WTC11 (cell line): ENCODE measurements at places on chromosomes 4 and X. TPM values are rescaled to one million over a fixed set of nuclear protein-coding genes. Genes with fewer than 3 reads are reported as not detected.

Gene UGT2B17
- total RNA-seq = 0.14 to 0.18 TPM in 2 of 3 replicates, not detected in the other

Gene NKX3-2
- 0.07 TPM in 1 of 3 replicates, not detected in the others for total RNA-seq

Gene WDR17
- 4.4 to 4.9 TPM (median 4.6 TPM) in 3 replicates for total RNA-seq

Gene TMEM271
- 0.14 to 0.31 TPM (median 0.16 TPM) in 3 replicates for total RNA-seq

DNA sequence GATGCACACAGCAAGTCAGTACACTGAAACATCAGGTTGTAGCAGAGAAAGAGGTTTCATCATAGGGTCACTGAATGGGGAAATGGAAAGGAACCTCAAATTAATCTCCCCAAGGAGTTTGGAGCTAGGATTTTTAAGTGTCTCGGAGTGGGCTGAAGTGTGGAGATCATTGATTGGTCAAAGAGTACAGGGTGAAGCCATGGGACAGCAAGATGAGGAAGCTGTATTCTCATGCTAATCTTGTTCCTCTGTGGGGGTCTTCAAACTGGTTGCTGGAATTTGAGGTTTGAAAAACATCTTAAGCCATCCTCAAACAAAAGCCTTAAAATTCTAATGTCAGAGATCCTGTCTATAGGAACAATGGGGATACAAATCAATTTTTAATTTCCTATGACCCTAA, 78.8 kb upstream of the TEX13A start:
- peaks cover 36% of the 10 kb centered on the region for H3K4me1 ChIP-seq
- no peak for DNase-seq
- peak overlapping the region; percentile 81 for H3K27ac ChIP-seq
- no peak overlapping the region for H3K4me3 ChIP-seq

DNA sequence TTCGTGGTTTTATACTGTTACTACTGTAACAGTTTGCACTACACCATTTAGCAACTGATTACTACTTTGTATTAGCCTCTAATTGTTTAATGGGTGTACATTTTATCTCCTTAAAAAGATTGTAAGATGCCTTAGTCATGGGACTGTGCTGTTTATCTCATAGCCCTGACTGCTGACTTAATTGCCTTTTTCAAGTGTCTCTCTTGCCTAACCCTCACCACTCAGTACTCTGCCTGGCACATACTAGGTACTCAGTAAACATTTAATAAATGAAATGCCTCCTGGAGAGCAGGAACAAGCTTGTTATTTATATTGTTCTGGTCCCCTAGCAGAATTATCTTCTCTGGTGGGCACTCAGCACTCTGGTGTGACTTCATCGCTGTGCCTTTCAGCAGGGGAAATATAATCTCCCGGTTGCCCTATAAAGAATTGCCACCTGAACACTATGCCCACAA, 1.7 kb upstream of the STIM2 start:
- H3K4me1 ChIP-seq = peaks cover 45% of the 10 kb centered on the region
- H3K36me3 ChIP-seq = no peaks in the 10 kb centered on the region
- H3K27me3 ChIP-seq = peaks cover 7% of the 10 kb centered on the region; the same call in 1 of the 2 replicates

- H3K36me3 ChIP-seq = no peaks in the 10 kb centered on the region
- H3K27ac ChIP-seq = no peak overlapping the region
- H3K27me3 ChIP-seq = no peaks in the 10 kb centered on the region
- H3K4me3 ChIP-seq = no peak overlapping the region
- no peak for DNase-seq
Measured at GRCh38 chr4:185796176-185796575, 15.8 kb downstream of the SORBS2 start.

DNA sequence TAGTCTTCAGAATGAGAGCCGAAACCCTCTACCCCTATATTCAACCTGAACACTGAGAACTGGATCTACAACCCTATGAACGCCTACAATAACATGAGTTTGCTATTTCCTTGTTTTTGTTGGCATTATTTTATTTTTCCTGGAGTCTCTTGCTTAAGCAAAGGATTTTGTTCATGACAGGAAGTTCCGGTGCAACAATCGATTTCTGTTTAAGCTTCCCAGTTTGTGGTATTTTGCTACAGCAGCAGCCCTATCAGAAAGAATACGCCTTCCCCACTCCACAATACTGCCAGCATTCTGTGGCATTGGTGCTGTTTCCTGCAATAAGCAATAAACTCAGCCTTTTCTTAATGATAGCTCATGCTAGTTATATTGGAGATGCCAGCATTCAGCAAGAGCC, 60.9 kb downstream of the NPY5R start:
- H3K27me3 ChIP-seq = no peaks in the 10 kb centered on the region
- H3K4me1 ChIP-seq = peaks cover 43% of the 10 kb centered on the region
- no peak for DNase-seq
- H3K27ac ChIP-seq = peak overlapping the region; percentile 85
- 0 out of 2 replicates have a peak, but pooled peaks cover 2% of the 10 kb centered on the region for H3K36me3 ChIP-seq
- H3K4me3 ChIP-seq = no peak overlapping the region

DNA sequence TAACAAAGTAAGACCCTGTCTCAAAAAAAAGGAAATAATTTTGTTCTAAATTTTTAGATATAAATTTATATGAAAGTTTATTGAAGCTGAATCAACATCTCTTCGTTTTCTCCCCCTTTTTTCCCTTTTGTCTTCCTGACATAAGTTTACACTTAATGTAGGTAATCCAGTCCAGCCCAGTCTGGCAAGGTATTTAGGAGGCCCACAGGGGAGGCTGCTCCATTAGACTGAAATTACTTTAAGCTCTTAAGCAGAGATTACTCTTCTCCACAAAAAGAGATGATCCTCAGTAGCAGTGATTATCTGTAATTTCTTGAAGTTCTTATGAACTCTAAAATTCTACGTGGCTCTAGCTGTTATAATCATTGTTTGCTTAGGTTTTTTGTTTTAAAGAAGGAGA, 46.0 kb downstream of the ANXA5 start:
- H3K27ac ChIP-seq = no peak overlapping the region
- no peaks in the 10 kb centered on the region for H3K4me1 ChIP-seq
- DNase-seq = no peak
- no peaks in the 10 kb centered on the region for H3K36me3 ChIP-seq

- H3K36me3 ChIP-seq = no peaks in the 10 kb centered on the region
- no peaks in the 10 kb centered on the region for H3K27me3 ChIP-seq
- H3K27ac ChIP-seq = no peak overlapping the region
- H3K4me3 ChIP-seq = no peak overlapping the region
Measured at GRCh38 chrX:118553042-118553710, 57.6 kb downstream of the DOCK11 start.

GRCh38 chrX:103063918-103064434, at the start of gene BEX1:
Gene BEX1, minus strand, starts transcription at chrX:103064171. Its CDS starts 897 bp downstream, at chrX:103063274.
- peak within 1 kb of the TSS; percentile 72 for H3K4me3 ChIP-seq
- peak within 1 kb of the TSS; percentile 3 for H3K27ac ChIP-seq
- peak; percentile 68 for DNase-seq
- H3K4me1 ChIP-seq = 0 out of 2 replicates have a peak, but pooled peaks cover 2% of the 10 kb centered on the region
- H3K36me3 ChIP-seq = peaks cover 4% of the 10 kb centered on the region; the same call in 1 of the 2 replicates

DNA sequence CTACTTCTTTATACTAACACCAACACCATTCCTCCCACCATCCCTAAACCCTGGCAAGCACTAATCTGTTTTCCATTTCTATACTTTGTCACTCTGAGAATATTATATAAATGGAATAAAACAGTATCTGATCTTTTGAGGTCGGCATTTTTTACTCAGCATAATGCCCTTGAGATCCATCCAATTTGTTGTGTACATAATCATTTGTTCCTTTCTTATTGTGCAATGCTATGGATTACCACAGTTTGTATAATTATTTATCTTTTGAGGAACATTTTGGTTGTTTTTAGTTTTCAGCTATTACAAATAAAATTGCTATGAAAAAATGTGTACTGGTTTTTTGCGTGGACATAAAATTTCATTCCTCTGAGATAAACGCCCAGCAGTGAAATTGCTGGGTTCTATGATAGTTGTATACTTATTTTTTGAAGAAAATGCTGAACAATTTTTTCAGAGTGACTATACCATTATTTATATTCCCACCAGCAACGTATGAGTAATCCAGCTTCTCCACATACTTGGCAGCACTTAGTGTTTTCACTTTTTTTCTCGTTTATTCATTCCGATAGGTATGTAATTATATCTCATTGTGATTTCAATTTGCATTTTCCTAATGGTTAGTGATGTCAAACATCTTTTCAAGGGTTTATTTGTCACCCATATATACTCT, 154.3 kb upstream of the DCAF8L1 start:
- no peaks in the 10 kb centered on the region for H3K4me1 ChIP-seq
- no peaks in the 10 kb centered on the region for H3K36me3 ChIP-seq
- no peak for DNase-seq
- H3K27me3 ChIP-seq = peaks cover 32% of the 10 kb centered on the region

GRCh38 chrX:13212191-13212651, 107.6 kb downstream of the ATXN3L start:
- no peak for DNase-seq
- peaks cover 4% of the 10 kb centered on the region; the same call in 1 of the 2 replicates for H3K36me3 ChIP-seq
- H3K4me1 ChIP-seq = peaks cover 15% of the 10 kb centered on the region
